ENCODE measurements at places on chromosomes 1 and 21.

GRCh38 chr1:76124196-76124595 is 49.6 kb downstream of the ST6GALNAC3 start:
- no peak for DNase-seq

- no peak for DNase-seq
Measured at GRCh38 chr1:108560189-108560873, 431 bp downstream of the EEIG2 start.

GRCh38 chr21:33967086-33967571 is 51.5 kb upstream of the ATP5PO start:
- no peak for DNase-seq

- DNase-seq = no peak
Measured at GRCh38 chr21:41821081-41821755, 54.4 kb upstream of the RIPK4 start.

DNA sequence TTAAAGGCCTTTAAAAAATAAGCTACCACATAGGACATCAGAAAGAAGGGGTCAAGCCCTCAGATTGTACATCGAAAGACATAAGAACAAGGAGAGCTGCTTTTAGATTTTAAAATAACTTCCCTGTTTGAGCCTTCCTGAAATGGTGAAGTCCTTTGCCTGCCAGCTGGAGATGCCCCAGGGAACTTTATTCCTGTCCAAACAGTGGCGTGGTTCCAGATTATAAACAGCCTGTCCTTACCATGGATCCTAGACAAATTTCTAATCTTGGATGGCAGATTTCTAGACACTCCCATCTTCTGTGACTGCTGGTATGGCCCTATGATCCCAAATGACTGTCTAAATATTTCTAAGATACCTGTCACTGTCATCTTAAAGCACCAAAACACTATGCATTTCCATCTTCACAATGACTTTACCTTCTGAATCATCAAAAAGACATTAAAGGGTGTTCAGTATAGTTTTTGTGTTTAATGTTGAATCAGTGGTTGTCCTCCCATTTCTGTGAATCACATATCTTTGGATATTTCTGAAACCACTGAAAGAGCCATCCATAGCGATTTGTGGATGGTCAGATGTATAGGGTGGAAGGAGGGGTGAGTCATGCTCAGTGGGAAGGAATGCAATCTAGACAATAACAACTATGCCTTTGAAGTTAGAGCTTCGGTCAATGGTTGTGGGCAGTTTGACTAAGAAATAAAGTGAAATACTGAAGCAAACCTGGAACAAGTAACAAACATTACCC is 23.2 kb downstream of the ILDR2 start:
- no peak for DNase-seq

- no peak for DNase-seq
Measured at GRCh38 chr1:111801071-111801850, 45.6 kb downstream of the DDX20 start.

- no peak for DNase-seq
Measured at GRCh38 chr1:187076922-187077321, 248.2 kb downstream of the PLA2G4A start.

DNA sequence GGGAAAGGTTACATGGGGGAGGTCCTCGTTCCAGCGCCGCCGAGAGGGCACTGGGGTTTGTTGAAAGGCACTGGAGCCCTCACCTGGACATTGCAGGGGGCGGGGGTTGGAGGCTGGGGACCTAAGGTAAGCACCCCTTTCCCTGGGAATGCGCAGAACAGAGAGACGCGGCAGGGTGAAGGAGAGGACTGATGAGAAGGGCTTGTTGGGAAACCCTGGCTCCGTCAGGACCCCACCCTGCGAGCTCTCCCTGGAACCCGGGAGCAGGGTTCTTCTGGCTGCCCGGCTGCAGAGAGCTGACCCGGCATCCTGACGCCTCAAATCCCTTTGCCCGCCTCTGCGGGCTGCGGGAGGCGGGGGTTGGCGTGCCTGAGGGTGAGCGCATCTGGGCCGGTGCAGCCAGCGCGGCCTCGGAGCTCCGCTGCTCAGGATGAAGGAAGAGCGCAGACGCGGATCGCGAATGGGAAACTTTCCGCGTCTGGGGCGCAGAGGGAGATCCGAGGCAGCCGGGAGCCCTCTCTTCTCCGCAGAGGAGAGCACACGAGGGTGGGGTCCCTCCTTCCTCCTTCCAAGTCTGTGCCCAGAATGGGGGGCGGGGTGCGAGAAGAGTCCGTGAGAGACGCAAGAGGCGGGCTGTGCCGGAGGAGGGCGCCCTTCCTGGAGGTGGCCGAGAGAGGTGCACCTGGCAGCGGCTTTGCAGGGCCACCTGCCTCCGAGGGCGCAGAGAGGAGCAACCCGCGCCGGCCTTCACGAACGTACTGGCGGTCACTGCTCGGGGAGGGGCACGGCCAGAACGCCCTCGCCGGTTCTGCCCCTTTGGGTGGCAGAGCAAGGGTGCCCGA is 2.4 kb downstream of the IGSF21 start:
- DNase-seq = no peak

DNA sequence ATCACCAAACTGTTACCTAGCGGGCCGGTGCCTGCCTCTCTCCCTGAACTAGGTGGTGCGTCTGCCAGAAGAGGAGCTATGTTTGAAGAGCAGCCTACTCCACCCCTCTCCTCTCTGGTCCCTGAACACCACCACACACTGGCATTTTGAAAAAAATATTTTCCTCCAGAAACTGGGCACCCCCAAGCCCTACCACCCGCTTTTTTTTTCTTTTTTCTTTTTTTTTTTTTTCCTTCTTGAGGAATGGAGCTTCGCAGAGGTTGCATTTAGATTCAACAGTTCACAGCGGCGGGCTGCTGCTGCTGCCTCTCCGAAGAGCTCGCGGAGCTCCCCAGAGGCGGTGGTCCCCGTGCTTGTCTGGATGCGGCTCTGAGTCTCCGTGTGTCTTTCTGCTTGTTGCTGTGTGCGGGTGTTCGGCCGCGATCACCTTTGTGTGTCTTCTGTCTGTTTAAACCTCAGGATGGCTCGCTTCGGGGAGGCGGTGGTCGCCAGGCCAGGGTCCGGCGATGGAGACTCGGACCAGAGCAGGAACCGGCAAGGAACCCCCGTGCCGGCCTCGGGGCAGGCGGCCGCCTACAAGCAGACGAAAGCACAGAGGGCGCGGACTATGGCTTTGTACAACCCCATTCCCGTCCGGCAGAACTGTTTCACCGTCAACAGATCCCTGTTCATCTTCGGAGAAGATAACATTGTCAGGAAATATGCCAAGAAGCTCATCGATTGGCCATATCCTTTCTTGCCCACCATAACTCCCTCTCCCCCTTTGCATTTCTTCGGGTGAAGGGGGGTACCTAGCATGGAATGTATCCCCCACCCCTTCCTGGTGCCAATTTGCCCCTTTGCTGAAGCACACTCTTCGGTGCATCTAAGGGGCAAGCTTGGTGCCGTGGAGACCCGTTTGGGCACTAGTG is at the start of gene CACNA1E:
Gene CACNA1E (plus strand): TSS at position 233 of the 911 bp plus-strand sequence. CDS start 228 bp downstream, at position 461.
- DNase-seq = no peak

GRCh38 chr1:171420810-171421209 is 64.5 kb upstream of the PRRC2C start:
- peak; percentile 34 for DNase-seq

- peak; percentile 93 for DNase-seq
Measured at GRCh38 chr1:155016231-155016831, 13.7 kb downstream of the ZBTB7B start.

DNA sequence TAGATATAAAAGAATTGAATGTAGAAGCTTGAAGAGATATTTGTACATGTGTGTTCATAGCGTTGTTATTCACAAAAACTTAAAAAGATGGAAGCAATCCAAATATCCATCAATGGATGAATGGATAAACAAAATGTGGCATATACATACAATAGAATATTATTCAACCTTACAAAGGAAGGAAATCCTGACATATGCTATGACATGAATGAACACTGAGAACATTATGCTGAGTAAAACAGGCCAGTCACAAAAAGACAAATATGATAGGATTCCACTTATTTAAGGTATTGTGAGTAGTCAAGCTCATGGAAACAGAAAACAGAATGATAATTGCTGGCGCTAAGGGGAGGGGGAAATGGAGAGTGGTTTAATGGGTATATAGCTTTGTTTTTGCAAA is 47.0 kb upstream of the DYRK1A start:
- no peak for DNase-seq

- no peak for DNase-seq
Measured at GRCh38 chr1:33424205-33424604, 6.7 kb downstream of the PHC2 start.

GRCh38 chr1:234235434-234235881 is 137.8 kb upstream of the COA6 start:
- no peak for DNase-seq

- DNase-seq = no peak
Measured at GRCh38 chr1:198773523-198773922, 134.7 kb downstream of the PTPRC start.

DNA sequence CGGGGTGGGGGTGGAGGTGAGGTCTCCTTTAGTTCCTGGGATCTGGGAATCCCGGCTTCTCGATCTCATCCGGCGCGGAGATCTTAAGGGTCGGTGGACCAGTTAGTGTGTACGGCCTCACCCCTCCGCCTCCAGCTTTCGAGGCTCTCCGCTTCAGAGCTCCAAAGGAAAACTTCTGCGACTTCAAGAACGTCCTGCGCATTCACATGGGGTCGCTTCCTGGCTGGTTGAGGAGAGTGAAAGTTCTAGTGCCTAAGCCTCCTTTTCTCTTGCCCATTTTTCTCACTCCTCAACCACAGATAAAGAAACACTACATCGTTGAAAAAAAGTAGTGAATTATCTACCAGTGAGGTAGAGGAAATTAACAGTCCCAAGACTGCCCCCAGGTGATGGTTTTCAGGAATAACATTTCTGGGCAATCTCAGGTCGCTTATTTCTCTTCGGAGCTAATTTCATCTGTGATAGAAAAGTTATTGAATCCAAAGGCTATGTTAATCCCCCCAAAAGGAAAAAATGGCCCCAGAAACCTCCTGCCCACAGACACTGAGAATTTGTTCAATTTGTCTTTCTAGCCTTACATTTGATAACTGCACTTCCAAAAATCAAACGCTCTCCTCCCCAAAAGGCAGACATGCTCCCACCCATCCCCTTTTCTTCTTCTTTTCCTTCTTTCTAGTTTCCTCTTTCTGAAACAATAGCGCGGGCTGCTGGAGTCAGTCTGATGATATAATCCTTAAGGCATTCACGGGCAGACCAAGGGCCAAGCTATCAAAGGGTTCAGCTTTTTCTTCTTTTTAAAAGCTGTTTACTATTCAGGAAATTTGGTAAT is 20.6 kb upstream of the TBX15 start:
- peak; percentile 28 for DNase-seq

GRCh38 chr1:23081376-23081775 is 62.1 kb downstream of the KDM1A start:
- DNase-seq = no peak

GRCh38 chr1:22711071-22711470 is 432 bp downstream of the EPHB2 start:
- DNase-seq = no peak

DNA sequence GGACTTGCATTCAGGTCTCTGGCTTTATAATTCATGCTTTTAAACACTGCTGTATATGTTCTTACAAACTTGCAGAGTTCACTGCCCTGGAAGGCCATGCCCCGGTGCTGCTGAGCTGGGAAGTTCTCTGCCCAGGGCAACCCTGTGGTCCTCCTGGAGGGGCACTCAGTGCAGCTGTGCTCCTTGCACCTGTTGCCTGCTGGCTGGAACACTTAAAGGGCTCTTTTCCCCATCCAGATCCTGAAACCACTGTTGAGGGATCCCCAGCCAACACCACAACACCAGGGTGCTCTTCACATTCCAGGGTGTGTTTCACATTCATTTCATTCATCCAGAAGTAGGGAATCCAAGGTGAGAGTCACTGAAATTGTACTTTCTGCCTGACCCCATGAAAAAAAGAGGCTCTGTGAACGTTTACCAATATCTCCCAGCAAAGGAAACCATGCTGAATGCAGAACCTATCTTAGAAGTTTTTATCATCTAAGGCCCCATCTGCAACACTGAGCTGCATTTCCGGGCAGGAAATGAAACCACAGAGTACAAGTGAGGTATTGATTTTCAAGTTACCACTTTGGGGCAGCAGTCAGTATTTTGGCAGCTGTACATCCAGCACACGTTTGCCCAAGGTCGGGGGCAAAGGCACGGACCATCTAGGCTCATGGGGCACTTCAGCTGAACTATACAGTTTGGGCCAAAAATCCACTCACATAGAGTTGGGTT is 16.4 kb upstream of the KIAA0040 start:
- peak; percentile 97 for DNase-seq

GRCh38 chr1:32111789-32112188 is 3.9 kb downstream of the KPNA6 start:
- no peak for DNase-seq

DNA sequence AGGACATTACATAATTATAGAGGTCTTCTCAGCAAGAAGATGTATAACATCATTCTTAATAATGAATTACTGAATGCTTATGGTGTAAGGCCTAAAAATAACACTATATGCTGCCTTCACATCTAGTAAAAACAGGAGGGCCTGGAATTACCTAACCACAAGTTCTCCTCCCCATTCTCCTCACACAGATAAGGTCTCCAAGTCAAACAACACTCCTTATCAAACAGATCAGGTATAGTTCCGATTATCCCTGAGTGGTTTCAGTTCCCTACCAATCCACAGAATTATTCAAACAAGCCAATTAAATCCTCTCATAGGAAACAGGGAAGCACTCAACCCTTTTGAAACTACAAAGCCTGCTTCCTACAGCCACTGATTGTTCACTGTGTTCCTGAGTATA is 4.0 kb upstream of the AGBL4 start:
- no peak for DNase-seq

GRCh38 chr1:246020211-246020954 is 486.7 kb downstream of the SMYD3 start:
- DNase-seq = no peak

GRCh38 chr1:89692601-89693521 is 59.9 kb downstream of the LRRC8C start:
- DNase-seq = no peak

DNA sequence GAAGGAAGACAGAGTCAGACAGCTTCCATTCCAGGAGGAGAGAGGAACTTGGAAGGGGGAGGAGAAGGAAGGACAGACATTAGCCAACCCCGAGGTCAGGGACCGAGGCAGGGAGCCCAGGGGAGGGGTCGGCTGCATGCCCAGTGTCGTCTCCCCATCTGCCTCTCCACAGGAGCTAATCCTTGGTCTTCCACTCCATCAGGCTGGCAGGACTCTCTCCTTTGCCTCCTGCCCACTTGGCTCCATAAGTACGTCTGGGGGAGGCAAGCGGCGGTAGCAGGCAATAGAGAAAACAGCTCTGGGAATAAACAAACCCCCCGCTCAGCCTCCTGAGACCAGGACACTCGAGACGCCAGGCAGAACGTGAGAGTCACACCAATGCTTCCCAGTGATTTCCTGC is 71.3 kb downstream of the GRIK3 start:
- no peak for DNase-seq

DNA sequence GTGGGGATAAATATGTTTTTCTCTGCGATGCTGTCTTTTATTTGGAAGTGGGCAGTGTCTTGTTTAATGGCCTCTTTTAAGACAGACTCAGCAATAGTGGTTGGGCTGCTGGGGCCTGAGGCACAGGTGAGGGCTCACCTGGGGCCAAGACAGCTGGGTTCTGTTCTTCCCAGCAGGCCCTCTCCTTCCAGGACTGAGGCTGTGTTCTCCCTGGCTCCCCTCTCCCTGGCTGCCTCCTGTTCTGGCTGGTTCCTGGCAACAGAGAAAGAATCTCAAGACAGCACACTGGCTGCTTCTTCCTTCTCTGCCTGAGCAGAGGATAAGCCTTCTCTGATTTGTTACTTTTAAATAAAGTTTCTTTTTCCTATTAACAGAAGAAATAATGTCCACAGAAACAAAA is 7.4 kb upstream of the GRHL3 start:
- no peak for DNase-seq

GRCh38 chr1:207268753-207269511 is 52.5 kb upstream of the CD55 start:
- DNase-seq = no peak

GRCh38 chr1:168627370-168627769 is 51.0 kb downstream of the XCL1 start:
- DNase-seq = no peak
